AG04449 (cell line): ENCODE measurements at places on chromosomes 7 and 10.

DNA sequence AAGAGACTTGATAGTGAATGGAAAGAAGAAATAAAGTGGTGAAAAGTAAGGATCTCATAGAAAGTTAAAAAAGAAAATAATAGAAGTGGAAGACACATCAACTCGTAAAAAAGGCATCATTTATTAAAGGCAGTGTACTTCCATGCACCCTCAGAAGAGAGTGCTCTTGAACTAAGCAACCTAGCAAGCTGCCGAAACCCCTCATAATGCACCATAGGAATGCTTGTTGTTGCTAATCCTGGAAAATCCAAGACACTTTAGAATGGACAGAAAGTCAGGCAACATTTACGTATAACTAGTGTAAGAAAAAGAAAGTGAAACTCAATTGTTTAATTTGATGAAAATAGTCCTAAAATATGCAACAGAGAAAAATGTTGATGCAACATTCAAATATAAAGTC is 12.8 kb downstream of the TFPI2 start:
- no peak for DNase-seq

DNA sequence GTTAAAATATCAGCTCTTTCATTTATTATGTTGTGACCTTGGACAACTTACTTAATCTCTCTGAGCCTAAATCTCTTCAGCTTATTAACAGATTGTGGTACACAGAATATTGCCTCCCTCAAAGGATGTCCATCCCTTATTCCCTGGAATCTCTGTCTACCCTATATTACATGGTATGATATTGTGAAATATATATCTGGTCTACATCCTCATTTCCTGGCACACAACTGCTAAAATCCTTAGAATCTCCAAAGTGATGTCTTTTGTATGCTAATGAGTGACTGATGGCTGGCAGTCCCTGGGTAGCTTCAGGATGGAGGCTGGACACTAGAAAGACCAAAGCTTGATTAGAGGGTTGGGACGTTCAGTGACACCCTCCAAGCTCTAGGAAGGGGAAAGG is 25.8 kb downstream of the ZNF438 start:
- DNase-seq = no peak

DNA sequence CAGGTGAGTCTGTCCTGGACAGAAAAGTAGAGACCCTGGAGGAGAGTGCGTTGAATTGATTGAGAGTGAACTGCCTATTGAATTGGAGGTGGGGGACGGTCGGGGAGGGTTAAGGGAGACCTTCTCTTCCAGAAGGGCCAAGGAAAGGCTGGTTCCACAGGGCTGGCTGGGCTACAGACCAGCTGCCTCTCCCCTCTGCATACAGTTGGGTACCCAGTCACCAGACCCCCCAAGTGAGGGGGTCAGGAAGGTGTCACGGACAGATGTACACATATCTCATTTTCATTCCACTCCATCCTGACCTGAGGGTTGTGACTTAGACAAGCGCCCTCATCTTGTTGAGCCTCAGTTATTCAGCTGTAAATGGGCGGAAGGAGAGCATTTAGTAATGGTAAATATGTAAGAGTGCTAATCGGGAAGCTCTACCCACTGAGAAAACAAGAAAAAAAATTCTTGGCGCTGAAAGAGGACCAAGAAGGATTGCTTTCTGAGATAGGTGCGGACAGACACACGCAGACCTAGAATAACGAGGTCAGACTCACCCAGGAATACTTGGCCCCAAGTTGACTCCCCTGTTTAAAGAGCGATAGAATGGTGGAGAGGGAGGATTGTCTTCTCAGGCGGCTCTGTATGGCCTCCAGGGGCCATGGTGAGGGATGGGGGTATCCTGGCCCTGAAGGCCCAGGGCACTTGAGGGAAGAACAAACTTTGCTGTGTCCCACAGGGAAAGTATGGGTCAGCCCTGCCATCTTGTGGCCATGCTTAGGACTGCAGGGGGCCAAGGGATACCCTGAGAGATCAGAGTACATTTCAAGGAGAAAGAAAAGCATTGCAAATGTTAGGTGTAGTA is 7.2 kb upstream of the MBL2 start:
- no peak for DNase-seq

DNA sequence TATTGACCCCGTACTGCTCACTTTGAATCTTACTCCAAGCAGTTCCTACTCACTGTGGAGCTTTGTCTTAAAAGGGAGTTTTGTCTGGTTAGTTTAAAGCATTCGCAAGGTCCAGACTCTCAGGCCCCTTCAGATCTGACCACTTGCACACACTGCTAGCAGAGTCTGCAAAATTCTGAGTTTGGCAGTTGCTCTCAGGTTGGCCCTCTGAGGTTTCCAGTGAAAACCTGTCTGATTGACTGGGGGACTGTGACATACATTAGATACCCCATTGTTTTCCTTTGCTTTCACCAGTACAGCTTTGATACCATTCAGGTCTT is 149.2 kb downstream of the XPNPEP1 start:
- DNase-seq = no peak

GRCh38 chr7:44278451-44279161 is 46.8 kb downstream of the CAMK2B start:
- DNase-seq = no peak

- no peak for DNase-seq
Observed at GRCh38 chr7:105126436-105126975, 112.5 kb downstream of the KMT2E start.

GRCh38 chr7:137664846-137665245 is 181.9 kb downstream of the DGKI start:
- no peak for DNase-seq

DNA sequence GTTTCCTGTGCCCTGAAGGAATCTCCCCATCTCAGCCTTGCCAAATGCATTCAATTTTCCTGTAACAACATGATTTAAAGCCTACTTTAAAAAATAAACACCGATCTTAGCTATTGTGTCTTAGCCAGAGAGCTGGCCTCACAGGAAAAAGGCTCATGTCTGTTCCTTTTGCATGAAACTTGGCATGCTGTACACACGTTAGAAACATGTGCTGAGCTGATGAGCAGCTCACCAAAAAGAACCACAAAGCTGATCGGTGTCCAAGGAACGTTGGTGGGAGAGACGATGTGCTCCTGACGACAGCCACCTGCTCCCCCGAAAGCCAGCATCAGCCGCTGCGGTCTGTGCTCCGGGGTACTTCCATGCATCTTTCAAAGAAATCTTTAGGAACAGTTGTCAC is 135.9 kb downstream of the ADARB2 start:
- no peak for DNase-seq

- DNase-seq = no peak
Observed at GRCh38 chr10:111004016-111004415, 72.8 kb upstream of the ADRA2A start.

- no peak for DNase-seq
Observed at GRCh38 chr7:153523320-153524015, 528.7 kb upstream of the DPP6 start.

DNA sequence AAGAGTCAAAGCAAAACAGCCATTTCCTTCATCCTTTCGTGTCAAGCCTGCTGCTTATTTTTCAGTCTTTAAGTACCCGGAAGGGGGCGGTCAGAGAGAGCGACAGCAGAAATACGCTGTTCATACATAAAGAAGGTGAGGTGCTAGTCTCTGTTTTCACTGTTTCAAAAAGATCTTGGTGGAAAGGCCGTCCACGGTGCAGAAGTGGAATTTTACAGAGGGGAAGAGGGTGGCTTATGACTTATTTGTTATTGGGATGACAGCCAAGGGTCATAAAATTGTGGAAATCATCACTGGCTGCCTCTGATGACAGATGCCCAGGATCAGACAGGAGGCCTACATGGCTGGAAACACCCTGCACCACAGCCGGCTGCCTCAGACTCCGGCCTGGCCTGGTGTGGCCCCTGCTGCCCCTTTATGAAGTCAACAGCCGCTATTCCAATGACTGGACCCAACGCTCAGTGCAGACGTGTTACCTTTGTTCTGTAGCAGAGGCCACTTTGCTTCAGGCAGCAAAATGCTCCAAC is 57.0 kb downstream of the HIPK2 start:
- no peak for DNase-seq

DNA sequence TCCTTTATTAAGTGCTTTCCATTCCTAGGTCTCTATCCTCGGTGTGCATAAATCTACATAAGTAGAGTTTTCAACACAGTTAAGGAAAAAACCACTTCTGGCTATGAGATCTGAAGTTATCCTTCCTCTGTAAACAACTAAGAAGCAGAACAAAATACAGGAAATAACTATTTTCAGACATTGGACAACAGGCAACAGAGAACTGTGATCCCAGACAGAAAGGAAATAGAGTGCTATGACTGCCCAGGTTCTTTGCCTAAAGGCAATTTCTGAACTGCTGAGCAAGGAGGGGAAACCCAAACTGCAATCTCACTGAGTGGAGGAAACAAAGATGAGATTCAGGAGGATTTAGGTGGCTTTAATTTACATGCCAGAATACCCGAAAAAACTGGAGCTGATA is 285.4 kb downstream of the SNX13 start:
- no peak for DNase-seq

GRCh38 chr10:5343561-5343960 is 21.2 kb upstream of the UCN3 start:
- DNase-seq = no peak

- DNase-seq = no peak
Observed at GRCh38 chr10:123938890-123939289, 47.3 kb upstream of the CPXM2 start.

GRCh38 chr7:101140339-101140699 is 13.4 kb downstream of the SERPINE1 start:
- no peak for DNase-seq
